ENCODE measurements at places on chromosomes 6 and 20.

- no peak for DNase-seq
Measured at GRCh38 chr20:2420510-2420909, 39.8 kb downstream of the TGM6 start.

GRCh38 chr20:34362502-34363061 is 491 bp upstream of the ITCH start:
- DNase-seq, result no peak

DNA sequence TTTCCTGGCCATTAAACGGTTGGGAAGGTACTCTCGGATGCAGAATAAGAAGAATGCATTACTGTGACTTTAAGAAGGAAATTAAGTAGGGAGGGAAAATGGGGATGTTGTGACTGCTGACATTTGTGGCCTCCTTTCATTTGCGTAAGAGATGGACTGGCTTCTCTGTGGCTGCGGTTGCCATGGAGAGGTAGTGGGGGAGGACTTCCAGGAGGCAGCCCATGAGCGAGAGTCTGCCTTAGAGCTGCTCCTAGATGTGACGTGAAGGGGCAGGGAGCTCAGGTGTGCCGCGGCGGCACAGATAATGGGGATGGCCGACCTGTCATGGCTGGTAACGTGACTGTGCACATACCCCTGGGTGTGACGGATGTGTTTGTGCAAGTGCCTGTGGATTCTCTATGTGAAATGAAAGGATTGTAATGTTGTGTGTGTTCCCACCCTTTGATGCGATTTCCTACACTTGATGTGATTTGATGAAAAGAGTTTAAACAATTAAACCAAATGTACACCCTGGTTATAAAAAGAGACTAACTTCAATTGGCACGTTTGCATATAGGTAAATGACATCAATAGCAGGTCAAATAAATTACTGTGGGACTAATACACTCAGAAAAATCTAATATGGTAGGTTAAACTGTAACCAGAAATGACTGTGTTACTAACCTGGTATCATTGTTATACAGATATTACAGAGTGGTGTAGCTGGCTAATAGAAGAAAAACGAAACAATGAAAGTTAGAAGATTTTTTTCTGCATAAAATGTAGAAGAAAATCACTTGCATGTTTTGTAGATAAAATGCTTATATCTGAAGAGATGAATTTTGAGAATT is 48.9 kb downstream of the HIVEP1 start:
- peak; percentile 45 for DNase-seq

DNA sequence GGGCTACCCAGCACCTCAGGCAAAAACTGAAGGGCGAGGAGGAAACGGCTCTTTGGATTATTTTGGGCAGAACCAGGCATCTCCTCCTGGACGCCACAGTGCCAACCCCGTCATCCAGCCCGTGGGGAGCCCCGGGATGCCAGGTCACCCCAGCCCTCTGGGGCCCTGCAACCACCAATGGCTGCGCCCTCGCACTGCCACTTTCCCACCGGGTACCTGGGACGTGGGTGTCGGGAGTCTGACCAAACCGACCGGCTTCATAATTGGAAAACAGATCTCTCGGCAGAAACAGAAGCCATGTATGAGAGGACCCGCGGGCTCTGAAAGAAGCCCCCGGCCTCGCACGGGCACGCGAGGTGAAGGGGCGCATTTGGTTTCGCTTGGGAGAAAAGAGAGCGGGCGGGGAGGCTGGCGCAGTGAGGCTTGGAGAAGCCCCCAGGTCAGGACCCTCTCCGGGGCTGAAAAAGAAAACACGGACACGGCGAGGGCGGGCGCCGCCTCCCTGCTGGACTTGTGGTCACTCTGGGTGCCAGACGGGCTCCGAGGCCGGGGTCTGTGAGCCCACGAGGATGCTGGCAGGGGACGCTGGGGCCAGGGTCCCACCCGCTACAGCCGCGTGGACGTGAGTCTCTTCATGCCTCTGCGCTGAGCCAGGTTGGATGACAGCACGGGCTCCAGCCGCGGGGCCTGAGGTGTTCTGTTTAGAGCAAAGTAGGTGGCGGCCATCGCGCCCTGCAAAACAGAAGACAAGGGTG is 29.6 kb upstream of the MPC1 start:
- no peak for DNase-seq

DNA sequence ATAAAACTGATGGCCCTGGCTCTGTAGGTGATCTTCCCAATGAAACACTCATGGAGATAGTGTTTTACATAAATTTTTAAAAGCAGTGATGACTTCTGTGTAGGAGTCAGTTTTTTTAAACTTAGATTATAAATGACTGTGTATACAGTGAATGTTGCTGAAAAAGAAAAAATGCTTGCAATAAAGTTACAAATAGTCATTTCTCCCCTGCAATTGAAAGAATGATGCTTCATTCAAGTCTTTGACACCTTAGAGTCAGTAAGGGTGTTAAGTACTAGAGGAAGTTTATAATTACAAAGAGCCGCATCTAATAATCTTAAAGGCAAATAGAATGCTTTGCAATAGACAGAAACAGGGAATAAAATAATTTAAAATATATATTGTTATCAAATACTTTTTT is 27.6 kb downstream of the ZNF292 start:
- DNase-seq, result no peak

DNA sequence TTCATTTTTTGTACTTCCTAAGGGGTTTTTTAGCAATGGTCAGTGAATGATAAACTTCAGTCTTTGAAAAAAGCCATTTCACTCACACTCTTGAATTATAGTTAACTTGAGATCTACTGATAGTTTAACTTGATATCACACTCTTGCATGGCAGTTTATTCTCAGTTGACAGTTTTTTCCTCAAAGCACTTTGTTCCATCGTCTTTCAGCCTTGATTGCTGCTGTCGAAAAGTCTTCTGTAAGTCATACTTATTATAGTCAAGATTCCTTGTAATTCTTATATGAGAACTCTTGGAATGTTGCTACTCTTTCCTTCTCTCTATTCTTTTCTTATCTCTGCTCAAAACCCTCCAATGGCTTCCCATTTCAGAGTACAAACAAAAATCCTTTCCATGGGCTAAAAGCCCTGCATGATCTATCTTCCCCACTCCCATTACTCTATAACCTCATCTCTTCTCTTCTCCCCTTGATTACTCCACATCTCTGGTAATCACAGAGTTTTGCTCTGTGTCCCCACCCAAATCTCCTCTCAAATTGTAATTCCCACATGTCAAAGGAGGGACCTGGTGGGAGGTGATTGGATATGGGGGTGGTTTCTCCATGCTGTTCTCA is 31.2 kb downstream of the ZHX3 start:
- DNase-seq, result no peak
